ENCODE measurements at places on chromosomes 2 and 18.

- peak; percentile 72 for DNase-seq
Observed at GRCh38 chr2:177983183-177983788, 89.3 kb downstream of the PDE11A start.

GRCh38 chr2:17136231-17136630 is 382.0 kb downstream of the RAD51AP2 start:
- no peak for DNase-seq

GRCh38 chr2:105261061-105261460 is 19.5 kb downstream of the GPR45 start:
- peak; percentile 80 for DNase-seq

DNA sequence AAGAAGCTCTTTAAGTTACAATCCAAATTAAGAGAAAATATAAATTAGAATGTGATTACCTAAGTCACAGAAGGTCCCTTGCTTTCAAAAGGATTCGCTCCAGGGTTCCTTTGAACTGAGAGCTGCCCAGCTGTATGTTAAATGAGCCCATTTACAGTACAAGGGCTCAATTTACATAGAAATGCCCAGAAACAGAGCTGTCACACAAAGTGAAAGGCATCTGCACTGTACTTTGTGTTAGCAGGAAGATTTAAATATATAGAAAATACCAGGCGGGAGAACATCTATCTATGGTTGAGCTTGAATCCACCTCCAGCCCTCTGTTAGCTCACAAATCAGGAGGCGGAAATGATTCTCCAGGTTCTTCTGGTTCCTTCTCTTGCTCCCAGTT is 272.9 kb downstream of the PAX3 start:
- DNase-seq, result no peak

- no peak for DNase-seq
Observed at GRCh38 chr18:22286585-22286984, 117.2 kb downstream of the GATA6 start.

DNA sequence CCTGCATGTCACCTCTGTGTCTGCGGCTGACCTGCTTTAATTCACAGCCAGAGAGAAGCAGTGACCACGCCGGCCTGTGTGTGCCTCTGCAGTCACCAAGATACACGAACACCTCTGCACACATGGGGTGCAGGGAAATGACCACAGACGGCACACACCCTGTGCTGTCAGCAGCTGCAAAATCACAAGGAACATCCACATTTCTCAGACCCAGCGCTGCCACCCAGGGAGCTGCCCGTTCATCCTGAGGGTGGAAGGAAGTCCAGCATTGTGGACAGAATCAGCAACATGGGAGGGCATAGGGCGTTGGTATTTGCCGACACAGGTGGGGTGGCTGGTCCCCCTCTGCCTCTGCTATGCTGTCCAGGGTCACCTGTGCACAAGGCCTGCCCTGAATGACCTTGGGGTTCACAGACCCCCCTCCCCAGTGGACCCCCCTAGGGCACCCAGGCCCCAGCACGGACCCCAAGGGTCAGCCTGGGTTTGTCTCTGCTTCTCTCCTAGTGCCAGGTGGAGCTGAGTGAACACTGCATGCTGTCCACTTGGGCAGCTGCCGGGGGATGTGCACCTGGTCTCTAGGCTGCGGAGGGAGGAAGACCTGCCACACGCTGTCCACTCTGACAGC is 107.4 kb downstream of the PXDN start:
- no peak for DNase-seq

- peak; percentile 13 for DNase-seq
Observed at GRCh38 chr18:53909668-53910067, 314.8 kb downstream of the MBD2 start.

DNA sequence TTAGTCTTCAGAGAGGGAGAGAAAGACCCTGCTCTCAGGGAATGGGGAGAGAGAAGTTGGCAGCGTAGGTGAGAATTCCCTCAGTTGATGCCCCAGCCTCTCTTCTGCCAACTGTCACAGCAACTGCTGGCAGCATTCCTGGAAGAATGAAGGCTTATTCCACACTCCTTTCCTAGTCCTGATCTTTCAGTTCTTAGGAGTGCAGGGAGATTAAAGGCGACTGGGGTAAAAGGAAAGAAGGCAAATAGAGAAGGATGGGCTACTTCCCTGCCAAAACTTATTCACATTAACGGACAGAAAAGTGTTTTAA is 65.9 kb upstream of the ACAA2 start:
- no peak for DNase-seq

GRCh38 chr2:130720036-130720435 is 8.8 kb upstream of the GPR148 start:
- DNase-seq, result no peak

GRCh38 chr2:207891086-207891844 is 121.6 kb upstream of the FZD5 start:
- DNase-seq, result no peak

- peak; percentile 50 for DNase-seq
Observed at GRCh38 chr2:237486819-237487448, at the start of gene MLPH. Gene MLPH (plus strand): TSS chr2:237487251. CDS start chr2:237493427, 6,176 bp downstream.

- DNase-seq, result peak; percentile 10
Observed at GRCh38 chr18:32929213-32929612, 156.4 kb upstream of the KLHL14 start.

DNA sequence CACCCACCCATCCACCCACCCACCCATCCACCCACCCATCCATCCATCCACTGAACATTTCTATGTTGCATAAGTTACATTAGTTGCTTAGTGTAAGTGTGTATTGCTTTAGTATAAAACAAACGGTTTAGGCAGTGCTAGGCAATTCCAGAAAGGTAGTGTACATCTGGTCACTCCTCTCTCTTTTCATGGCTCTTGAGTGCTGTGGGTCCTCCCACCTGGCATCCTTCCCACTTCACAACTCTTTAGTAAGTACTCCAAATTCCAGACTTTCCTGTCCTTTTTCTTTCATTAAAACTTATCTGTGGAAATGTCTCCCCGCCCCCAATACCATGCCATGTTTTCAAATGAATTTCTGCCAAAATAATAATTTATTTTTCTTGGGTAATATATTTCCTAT is 122.5 kb downstream of the PLEKHM3 start:
- DNase-seq, result peak; percentile 53

DNA sequence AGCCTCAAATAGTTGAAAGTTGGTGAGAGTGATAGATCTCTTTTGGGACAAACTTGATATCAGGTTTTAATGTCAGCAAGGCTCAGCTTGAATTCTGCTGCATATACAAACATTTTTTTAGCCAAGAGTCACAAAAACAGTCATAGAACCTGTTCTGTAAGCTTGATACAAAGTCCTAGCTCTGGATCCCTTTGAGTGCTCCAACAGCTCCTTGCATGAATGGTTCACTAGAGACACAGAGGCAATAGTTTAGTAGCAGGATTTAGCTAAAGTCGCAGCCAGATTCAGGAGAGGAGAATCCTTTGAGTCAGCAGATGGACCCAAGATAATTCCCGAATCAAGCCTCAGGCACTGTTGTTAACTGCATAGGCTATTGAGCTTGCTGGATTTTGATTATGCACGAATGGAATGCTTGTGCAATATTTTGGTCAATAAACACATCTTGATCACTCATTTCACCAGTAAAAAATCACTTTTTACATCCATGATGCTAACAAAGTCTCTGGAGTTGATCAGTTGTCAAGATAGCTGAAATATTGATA is 148.6 kb downstream of the KLHL14 start:
- no peak for DNase-seq

DNA sequence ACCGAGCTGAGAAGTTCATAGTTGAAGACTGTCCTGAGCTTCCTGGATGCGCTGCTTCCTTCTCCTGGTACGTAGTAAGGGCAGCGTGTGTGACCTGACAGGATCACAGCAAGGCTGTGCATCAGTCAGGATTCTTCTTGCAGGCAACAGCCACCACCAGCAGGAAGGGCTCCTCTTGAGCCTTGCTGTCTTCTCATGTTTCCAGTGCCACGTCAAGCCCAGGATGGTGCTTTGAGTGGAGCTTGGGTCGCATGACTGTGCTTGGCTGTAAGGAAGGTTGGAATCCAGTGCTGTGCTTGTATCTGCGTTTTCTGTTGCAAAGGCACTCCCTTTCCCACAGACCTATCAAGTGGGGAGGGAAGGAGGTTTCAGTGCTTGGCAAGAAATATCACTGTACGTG is 194.3 kb downstream of the LDLRAD4 start:
- DNase-seq, result no peak

DNA sequence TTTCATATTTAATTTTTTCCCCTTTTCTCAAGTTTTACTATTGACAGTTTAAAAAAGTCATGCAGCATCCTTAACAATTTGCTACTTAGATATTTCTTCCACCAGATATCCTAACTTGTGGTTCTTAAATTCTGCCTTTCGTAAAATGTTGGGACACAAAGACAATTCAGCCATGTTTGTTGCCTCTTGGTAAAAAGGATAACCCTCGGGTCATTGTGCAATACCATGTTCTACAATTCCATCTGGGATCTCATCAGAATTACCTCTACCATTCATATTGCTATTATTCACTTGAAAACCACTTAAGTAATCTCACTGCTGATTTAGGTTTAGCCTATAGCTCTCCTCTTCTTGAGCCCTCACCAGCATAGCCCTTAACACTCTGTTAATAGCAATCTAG is 13.2 kb upstream of the REG1B start:
- DNase-seq, result no peak

GRCh38 chr2:65931056-65931455 is 498.7 kb upstream of the SPRED2 start:
- DNase-seq, result no peak

DNA sequence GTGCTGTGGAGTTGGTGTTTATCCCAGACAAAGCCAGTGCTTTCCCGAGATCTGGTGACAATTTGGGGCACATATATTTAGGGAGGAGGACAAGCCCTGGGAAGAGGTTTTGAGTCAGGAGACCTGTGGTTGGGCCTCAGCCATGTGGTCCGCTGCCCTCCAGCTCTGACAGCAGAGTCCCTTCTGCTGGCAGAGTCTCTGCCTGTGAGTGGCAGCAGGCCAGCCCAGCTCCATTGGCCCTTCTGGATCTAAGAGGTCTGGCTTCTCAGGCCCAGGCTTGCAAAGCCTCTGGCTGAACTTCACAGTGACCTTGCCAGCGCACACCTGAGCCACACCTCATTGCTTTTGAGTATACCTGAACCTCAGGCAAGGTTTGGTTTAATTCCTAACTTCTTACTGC is 115.3 kb downstream of the BCL2L11 start:
- no peak for DNase-seq

DNA sequence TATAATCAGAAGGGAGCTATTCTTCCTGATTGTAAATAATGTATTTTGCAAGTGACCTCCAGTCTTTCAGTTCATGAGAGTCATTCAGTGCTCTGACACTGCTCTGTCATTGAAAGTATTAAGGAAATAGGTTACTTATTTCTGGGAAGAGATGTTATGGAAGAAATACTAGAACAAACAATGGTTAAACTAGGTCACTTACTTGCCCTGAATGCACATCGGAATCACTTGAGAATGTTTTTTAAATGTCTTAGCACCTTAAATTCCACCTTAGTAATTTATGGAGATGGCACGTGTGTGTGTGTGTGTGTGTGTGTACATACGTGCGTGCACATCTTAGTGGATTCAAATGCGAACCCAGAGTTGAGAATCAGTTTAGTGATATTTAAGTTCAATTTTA is 126.6 kb upstream of the KCNH7 start:
- no peak for DNase-seq

GRCh38 chr2:105274046-105274445 is 32.5 kb downstream of the GPR45 start:
- peak; percentile 72 for DNase-seq

GRCh38 chr2:33958591-33958990 is 359.5 kb upstream of the FAM98A start:
- no peak for DNase-seq

DNA sequence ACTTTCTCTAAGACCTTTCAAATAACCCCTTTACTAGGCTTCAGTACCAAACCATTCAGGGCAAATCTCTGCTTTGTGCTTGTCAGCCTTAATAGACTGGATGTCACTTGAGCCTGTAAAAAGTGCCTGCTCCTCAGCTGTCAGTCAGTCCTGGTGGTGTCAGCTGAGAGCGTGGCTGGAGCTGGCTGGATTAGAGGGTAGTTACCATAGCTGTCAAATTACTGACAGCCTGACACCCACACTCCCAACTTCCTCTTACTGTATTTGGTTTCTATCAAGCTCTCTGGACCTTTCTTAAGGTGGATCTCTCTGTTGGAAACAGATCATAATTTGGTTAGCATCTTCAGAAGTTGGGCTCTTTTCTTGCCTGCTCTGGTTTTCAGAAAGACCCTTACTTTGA is 371.4 kb upstream of the ATP5MC3 start:
- no peak for DNase-seq

GRCh38 chr2:72554381-72554780 is 271.5 kb downstream of the EXOC6B start:
- no peak for DNase-seq

DNA sequence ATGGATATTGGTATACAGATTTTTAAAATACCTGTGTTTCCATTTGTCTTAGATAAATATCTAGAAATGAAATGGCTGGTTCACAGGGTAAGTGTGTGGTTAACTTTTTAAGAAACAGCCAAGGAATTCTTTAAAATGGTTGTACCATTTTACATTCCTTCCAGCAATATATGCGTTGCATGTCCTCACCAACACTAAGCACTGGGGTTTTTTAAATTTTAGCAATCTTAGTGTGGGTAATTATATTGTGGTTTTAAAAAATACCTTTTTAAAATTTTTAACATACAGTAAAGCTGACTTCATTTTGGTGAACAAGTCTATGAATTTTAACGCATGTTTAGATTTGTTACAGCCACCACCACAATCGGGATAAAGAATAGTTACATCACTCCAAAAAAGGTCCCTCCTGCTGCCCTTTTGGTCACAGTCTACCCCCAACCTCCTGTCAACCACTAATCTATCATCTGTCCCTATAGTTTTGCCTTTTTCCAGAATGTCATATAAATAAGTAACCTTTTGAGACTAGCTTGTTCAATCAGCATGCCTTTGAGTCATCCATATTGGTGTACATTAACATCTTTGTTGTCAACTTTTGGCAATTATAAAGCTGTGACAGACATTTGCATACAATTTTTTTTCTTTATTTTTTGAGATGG is 128.1 kb upstream of the MSTN start:
- no peak for DNase-seq

GRCh38 chr2:32706815-32707579 is 79.1 kb downstream of the TTC27 start:
- no peak for DNase-seq

DNA sequence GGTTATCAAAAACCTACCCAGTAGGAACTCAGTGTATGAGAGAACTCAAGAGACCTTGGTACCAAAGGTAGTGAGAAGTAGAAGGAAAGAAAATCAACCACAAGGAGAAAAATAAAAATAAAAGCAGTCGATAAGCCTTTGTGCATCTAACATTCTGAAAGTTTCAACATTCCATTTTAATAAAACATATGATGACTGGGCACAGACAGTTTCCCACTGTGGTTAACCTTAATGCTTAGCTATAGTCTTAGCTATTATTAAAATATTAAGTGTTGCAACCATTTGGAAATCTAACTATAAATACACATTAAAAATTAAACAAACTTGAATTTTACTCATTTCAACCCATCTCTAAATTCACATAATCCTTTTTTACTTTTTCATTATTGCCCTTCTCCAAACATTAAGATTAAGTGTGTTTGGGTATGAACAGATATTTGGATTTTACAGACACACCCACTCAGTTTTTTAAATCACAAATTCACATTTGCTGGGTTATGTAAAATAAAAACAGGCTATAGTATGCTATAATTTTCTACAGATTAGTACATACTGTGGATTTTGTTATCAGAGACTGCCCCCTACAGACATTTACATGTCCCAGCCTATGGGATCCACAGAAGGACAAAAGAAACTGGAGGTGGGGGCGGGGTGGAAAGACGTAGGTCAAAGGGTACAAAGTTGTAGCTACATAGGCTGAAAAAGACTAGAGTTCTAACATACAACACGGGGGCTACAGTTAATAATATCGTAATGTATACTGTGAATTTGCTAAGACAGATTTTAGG is 32.8 kb downstream of the SRBD1 start:
- DNase-seq, result peak; percentile 64

- DNase-seq, result no peak
Observed at GRCh38 chr18:52546686-52547346, 206.8 kb downstream of the DCC start.
